ENCODE measurements at places on chromosomes 3 and 15.
A peak's percentile ranks its signal among the peaks of the same experiment; 100 is the strongest.

DNA sequence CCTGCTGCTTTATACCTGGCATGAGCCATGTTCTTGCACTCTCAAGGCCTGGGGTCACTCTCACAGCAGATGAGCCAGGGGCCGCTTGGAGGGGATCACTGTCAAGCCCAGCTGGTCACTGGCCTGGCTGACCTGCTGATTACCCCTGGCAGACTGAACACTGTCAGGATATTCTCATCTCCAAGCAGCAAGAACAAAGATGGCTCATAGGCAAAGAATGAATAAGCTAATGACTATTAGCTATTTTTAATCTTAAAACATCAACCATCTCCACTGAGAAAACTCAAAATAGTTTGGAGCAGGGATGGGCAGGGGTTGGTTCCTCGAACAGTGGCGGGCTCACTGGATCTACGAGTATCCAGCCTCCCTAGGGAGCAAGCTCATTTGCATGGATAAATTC is 64.4 kb upstream of the ACAN start:
- no peak for DNase-seq

GRCh38 chr3:167487556-167487955 is 13.7 kb upstream of the SERPINI2 start:
- no peak for DNase-seq

DNA sequence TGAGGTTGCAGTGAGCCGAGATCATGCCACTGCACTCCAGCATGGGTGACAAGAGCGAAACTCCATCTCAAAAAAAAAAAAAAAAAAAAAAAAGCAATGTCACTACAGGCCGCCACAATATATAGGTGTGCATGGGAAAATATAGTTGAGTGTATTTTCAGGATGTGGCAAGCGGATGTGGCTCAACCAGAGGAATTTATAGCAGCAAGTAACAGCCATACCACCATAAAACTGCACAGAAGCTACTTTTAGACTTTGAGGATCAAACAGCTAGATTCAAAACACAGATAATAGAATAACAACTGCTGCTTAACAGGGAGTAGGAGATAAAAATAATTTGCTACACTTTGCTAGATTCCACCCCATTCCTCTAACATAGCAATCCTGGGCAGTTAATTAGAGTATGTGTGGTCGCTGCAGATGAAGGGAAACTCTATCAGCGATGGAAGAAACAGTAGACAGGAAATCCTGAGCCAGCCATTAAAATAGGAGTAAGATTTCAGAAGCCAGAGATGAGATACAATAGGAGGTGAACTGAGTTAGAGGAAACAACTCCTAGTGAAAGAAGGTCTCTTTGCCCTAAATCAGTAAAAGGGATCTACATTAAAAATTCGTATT is 318.7 kb upstream of the STT3B start:
- DNase-seq: no peak

- no peak for DNase-seq
Observed at GRCh38 chr3:197458906-197459470, 96.8 kb downstream of the BDH1 start.

DNA sequence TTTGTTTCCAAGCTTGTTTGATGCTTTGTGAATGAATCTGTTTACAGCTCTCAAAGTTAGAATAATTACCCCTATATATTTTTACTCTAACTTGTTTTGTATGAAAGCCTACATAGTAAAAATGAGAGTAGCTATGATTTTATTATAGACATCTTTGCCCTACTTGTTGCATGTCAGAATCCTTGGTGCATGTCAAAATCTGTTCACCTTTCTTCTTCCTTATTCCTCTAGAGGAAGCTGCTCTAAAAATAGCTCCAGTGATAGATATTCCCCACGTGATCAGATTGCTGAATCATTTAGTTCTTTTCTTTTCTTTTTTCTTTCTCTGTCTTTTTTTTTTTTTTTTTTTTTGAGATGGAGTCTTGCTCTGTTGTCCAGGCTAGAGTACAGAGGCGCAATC is 39.8 kb downstream of the LRRC49 start:
- DNase-seq: no peak

GRCh38 chr15:63466378-63467192 is 37.8 kb upstream of the USP3 start:
- DNase-seq: peak; percentile 27

DNA sequence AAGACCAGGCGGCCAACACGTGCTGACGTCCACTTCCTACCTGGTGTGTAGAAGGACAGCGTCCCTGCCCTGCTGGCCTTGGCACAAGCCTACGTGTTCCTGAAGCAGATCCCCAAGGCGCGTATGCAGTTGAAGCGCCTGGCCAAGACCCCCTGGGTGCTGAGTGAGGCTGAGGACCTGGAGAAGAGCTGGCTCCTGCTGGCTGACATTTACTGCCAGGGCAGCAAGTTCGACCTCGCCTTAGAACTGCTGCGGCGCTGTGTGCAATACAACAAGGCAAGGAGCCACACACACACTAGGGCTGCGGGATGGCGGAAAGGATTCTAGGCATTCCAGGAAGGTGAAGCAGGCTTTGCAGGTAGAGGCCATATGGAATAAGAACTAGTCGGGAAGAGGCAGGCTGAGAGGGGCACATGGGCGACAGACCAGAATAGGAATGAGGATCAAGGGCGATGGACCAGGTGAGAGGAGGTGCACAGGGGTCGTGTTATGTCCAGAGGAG is 15.9 kb downstream of the CSRNP1 start:
- no peak for DNase-seq

DNA sequence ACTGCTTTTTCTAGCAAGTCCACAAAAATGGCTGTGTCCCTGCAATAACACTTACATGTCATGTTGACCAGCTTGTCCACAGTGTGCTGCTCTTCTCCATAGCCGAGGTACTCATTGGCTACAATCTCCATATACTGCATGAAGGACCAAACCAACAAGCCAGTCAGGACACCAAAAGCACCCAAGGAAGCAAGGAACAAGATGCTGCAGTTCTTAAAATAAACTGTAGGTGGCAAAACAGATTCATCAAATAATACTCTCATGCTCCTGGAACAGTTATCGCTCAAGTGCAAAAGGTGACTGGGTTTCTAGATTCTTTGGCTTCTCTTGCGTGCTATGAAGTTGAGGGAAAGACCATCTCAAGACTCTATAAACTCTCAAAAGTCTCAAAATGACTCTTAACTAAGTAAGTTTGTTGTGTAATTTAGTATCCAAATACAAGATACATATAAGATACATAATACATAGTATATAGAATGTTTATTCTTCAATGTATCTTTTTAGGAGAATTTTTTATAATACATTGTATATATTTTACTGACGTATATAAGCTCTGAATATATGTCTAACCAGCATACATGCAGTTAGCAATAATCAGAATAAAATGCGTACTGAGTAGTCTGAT is 57.0 kb downstream of the NEK10 start:
- DNase-seq: no peak

GRCh38 chr3:89246326-89246725 is 138.9 kb downstream of the EPHA3 start:
- DNase-seq: no peak

DNA sequence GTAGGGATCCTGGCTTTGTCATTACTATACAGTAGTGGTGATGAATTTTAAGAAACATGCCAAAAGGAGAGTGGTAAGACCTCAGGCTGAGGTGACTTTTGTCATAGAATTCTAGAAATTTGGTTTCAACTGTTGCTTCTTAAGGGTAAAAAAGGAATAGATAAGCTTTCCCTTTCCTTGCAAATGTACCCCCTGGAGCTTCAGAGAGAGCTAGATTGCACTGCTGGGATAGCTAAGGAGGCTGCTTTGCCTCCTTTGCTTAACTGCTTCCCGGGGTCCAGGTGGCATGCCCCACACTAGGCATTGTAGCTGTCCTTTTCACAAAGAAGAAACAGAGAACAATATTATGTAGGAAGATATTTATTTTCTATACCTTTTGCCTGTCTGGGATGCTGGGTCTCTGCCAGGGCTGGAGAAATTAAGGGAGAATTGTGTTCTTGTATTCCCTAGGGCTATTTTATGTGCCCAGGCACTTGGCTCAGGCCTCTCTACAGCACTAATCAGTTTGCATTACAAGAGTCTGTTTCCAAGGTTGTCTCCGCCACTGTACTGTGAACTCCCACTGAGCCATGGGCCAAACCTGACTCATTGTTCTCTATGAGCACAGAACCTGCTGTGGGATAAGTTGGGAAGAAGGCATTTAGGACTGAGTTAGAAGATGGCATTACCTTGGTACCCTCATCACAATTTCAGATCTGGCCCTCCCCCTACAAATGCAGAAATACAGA is 460.0 kb downstream of the PDCD6IP start:
- no peak for DNase-seq
